Right renal cortex interstitium (tissue), 3 donors: ENCODE measurements at places on chromosomes 4 and X. TPM values are rescaled to one million over a fixed set of nuclear protein-coding genes. Genes with fewer than 3 reads are reported as not detected.

MAP3K15 gene
- polyA plus RNA-seq, result 4.8 TPM

USP17L25 gene
- not detected for polyA plus RNA-seq

HSD17B13 gene
- polyA plus RNA-seq, result 0.14 TPM

PLP1 gene
- polyA plus RNA-seq, result 3.5 TPM

NDST3 gene
- polyA plus RNA-seq, result 3.4 TPM

HELQ gene
- polyA plus RNA-seq, result 17.3 TPM

SPANXB1 gene
- polyA plus RNA-seq, result not detected

CD40LG gene
- polyA plus RNA-seq, result 0.07 TPM

NPY2R gene
- 0.89 TPM for polyA plus RNA-seq

KLB gene
- 0.26 TPM for polyA plus RNA-seq

DNA sequence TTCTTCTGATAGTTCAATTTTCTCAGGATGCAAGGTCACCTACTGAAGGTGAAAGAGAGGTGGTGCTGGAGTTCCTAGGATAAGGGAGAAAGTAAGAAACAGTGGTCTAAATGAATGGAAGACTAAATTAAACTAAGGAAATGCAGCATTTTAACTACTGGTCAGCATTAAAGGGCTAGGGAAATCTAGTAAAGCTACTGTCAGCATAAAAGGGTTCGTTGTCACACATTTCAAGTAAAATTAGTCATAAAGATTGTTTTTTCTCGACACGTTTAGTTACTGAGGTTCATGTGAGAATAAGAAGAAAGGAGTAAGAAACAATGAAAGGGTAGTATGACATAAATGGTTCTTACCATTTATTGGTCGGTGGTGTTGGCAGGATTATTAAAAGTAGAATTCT is 40.0 kb upstream of the COX18 start:
- no peak for DNase-seq

DNA sequence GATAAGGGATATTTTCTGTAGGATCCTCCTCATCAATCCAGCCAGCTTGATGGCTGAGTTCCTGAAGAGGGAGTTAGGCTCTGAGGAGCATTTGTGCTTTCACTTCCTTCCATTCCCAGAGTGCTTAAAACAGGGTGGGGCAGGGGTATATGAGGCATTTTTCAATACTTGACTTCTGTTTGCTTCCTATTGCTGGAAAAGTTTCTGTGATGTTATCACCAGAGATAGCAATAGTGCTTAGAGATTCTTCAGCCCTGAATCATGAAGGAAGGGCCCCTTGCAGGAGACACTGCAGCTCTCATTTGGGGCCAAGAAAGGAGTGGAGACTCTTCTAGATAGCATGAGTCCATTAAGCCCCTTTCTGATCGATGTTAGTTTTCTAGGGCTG is 166.7 kb upstream of the RPS6KA3 start:
- DNase-seq, result no peak

- DNase-seq, result no peak
These were observed 13.4 kb upstream of the CHIC2 start for GRCh38 chr4:54077812-54078211.

DNA sequence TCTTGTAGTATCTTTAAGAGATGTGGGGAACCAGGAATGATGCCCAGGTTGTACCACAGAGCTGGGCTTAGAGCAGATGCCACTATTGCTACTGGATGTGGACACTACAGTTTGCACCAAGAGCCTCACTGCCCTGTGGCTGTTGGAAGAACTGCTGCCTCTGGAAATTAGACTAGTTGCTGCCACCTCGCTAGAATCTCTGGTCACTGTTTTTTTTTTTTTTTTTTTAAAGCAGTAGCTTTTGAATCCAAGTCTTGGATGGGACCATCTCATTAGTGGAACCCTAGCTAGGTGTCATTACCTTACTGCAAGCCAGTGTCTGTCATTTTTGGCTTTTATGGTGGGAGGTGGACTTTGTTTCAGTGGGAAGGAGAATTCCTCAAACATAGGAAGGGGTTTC is 105.5 kb downstream of the ARHGAP10 start:
- no peak for DNase-seq

DNA sequence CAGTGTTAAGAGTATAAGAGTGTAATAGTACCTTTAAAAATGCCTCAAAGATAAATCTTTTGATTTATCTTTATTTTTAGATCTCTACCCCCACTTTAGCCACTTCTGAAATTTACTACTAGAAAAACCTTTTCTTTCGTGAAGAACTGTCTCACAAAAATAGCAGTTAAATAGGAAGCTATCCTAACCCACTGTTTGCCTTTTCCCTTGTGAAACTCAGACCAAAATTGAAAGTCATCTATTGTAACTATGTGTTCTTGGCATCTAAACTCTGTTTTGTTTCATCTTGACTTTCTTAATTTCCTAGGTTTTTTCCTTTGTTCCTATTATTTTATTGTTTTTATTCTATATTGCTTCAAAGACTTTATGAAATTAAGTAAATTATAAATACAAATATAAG is 7.8 kb upstream of the TMEM144 start:
- no peak for DNase-seq

DNA sequence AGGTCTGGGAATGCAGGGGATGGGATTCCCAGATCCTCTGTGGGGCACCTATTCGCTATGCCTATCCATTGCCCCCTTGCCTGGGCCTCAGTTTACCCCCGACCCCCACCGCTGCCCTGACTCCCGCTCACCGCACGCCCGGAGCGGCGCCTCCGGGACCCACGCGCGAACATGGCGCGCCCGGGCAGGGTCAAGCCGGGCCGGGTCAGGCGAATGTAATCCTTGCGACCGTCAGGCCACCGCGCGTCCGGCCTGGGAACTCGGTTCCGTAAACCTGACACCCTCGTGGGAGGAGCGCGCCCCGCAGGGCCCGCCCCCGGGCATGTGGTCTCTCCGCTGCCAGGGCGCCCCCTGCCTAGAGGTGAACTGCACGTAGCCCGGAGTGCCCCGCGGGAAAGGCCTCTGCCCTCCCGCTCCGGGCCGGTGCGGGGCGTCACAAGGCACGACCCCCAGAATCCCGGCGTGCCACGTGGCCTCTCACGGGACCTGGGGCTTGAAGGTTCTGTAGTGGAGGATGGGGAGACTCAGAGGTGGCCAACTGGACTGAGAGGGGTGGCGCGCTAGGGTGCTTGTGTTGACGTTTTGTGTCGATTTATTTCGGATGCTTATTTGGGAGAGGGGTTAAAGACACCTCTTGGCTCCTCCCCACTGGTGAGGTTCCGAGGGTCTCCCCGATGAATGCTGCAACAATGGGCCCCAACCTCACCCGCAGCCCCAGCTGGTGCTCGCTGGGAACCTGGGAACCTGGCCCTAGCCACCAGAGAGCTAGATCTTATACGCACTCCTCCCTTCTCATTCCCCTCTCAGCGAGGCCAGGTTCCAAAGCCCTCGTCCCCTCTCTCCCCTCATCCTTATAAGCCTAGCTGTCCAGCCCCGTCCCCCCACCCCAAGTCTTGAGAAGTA is at the start of gene PRICKLE3:
TSS of gene PRICKLE3 (minus strand) at position 249 of the 903 bp plus-strand sequence. CDS start at position 173, 76 bp downstream.
- DNase-seq, result no peak

DNA sequence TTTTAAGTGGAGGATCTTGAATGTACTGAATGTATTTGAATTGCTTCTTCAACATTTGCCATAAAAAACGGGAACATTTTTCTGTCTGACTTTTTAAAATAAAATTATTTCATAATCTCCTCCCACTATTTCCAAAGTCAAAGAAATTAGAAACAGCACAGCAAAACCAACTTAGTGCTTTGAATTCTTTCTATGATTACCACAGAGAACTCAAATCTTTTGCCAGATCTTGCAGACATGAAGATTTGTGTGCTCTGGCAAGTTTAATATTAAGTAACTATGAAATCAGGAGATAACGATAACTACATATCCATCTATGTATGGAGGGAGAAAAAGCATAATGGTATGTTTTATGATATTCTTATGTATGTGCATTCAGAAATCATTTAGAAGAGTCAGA is 982.2 kb downstream of the PCDH7 start:
- DNase-seq, result no peak

DNA sequence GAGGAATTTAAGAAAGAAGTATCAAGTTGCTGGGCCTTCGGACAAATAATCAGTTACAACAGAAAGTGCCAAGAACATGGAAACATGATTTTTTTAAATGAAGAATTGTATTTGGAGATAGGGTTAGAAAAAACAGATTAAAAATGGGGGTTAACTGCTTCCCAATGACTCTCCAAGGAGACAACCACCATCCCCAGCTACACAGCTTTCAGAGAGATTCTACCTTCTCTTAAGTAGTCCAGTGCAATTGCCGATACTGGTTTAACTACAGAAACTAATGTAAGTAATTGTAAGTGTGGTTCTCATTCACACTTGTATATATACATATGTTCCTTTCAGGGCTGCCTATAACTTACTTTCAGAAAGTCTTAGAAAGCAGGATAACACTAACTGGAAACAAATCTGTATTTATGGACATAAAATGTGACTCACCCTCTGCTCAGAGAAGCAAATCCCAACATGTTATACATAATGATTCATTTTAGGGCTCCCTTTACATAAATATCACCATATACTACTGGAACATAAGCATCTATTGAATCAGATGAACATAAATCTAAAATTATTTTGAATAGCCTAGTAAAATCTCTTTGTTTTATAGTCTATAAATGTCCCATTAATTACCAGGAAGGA is 248.9 kb upstream of the UGT8 start:
- no peak for DNase-seq

GRCh38 chrX:30830326-30830943 is 58.6 kb downstream of the TAB3 start:
- no peak for DNase-seq

GRCh38 chr4:23039818-23040217 is 347.1 kb downstream of the GBA3 start:
- no peak for DNase-seq

DNA sequence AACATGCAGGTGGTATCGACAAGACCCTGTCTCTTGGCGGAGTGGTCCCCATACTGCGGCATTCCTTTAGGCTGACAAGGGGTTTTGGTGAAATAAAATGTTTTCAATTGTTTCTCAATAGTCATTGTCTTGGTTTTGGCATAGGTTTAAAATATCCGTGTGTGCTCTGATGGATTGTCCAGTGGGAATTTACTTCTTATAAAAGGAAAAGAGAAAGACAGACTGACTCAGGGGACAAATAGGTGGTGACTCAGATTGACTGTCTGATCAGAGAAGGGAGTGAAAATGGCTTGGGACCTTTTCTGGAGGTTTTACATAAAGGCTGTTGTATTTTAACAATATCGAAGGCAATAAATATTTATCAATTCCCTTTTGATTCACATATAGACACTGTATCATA is 129.8 kb downstream of the SORBS2 start:
- DNase-seq, result no peak

- no peak for DNase-seq
These were observed 4.1 kb upstream of the ARX start for GRCh38 chrX:25019707-25020390.

DNA sequence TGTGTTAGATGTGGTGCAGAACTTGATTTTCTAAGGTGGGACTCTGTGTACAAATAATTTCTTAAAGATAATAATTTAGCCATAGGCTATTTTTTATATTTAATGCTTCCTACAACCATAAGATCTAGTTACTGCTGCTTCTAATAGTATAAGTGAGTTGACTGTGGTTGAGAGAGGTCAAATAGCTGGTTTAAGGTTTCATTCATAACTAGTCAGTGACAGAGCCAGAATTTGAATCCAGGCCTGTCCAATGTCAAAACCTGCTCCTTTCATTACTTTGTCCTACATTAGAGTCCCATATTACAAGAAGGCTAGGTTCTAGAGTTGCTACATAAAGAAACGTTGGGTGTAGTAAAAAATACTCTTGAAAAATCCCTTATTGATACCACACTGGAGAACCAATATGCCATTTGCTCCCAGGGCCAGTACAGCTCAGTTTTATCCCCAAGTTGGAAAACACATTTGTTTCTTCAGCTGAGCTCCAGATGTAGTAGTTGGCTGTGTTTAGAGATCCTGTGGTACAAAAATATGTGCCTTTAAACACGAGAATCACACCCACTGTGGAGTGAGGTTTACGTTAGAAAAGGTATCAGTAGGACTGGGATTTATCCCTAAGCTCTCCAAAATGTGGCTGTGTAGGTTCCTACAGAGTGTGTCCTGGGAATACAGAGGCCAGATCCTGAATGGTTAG is 84.3 kb downstream of the REPS2 start:
- no peak for DNase-seq

DNA sequence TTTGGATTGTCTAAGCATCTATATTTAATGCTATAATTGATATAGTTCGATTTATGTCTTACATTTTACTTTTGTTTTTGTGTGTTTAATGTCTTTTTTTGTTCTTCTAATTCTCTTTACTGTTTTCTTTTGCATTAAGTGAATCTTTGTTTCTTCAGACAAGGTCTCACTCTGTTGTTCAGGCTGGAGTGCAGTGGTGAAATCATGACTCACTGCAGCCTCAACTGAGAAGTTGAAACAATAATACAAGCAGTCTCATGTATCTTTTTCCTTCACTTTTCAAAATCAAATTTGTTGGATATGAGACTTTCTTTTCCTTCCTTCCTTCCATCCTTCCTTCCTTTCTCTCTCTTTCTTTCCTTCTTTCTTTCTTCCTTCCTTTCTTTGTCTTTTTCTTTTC is 1401.6 kb downstream of the ADGRL3 start:
- no peak for DNase-seq

DNA sequence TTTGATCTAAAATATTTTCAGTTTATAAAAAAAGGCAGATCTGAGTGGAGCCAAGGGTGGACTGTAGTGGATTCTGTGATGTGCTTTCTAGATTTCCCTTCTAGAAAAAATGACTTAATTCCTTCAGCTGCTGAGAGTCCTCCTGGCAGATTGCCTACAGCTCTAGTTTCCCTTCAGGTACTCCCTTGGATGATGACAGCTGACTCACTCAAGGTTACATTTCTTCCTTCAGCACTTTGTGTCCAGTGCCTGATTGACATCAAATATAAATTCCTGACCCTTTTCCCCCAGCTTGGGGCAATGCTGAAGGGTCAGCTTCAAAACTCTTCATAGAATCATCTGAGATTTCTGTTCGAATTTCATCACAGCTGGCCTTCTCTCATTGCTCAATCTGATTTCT is 161.7 kb downstream of the EMCN start:
- DNase-seq, result no peak

DNA sequence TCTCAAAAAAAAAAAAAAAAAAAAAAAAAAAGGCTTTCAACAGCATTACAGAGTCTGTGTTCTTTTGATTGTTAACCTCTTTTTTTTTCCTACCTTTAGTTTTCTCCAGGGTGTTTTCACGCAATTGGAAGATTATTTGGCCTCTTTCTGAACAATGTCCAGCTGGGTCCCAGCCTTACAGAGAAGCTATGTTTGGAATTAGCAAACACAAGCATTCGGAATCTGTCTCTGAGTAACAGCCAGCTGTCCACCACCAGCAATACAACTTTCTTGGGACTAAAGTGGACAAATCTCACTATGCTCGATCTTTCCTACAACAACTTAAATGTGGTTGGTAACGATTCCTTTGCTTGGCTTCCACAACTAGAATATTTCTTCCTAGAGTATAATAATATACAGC is 13.3 kb downstream of the TLR3 start:
- DNase-seq, result no peak

- DNase-seq, result no peak
These were observed 15.2 kb downstream of the LINC00632 start for GRCh38 chrX:140724736-140725135.

DNA sequence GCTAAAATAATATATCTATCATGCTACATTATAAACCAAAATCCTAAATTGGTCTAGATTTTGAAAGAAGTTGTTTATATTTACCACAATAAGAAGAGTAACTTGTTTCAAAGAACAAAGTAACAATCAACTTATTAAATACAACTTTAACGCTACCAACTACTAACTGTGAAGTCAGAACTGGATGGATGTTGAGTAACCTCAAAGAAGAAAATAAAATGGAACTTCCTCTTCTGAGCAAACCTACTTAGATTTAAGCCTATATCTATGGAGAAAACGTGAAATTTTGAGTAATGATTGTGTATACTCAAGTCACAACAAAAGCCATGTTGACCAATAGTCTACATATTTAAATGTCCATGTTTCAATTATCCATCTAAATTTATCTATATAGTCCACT is 25.7 kb downstream of the SH3RF1 start:
- DNase-seq, result no peak
